ENCODE measurements at places on chromosomes 4 and X.

GRCh38 chr4:116499-116898 lies 7.8 kb upstream of the ZNF718 start:
- no peak for DNase-seq

DNA sequence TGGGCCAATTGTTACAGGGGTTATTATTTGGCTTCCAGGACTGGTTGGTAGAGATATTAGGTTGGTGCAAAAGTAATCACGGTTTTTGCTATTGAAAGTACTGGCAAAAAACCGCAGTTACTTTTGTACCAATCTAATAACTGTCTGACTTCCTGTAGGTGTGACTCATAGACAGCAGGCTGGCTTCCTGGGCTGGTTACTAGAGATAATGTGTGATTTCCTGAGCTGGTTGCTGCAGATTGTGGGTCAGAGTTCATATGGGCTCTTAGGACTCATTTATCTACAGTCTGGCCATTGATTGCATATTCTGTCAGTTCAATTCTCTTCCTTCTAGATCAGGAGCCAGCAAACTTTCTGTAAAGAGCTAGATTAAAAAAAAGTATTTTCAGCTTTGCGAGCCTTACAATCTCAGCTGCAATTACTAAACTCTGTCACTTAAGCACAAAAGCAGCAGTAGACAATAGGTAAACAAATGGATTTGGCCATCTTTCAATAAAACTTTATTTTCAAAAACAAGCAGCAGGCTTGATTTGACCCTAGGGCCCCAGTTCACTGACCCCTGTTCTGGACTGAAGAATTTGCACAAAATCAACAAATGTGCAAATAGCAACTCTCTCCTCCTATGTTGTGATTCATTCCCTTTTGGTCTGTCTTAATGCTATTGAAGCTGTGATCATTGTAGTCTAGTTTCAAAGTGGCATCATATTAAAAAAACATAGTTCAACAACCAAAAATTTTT lies 50.8 kb upstream of the BOD1L1 start:
- no peak for DNase-seq

DNA sequence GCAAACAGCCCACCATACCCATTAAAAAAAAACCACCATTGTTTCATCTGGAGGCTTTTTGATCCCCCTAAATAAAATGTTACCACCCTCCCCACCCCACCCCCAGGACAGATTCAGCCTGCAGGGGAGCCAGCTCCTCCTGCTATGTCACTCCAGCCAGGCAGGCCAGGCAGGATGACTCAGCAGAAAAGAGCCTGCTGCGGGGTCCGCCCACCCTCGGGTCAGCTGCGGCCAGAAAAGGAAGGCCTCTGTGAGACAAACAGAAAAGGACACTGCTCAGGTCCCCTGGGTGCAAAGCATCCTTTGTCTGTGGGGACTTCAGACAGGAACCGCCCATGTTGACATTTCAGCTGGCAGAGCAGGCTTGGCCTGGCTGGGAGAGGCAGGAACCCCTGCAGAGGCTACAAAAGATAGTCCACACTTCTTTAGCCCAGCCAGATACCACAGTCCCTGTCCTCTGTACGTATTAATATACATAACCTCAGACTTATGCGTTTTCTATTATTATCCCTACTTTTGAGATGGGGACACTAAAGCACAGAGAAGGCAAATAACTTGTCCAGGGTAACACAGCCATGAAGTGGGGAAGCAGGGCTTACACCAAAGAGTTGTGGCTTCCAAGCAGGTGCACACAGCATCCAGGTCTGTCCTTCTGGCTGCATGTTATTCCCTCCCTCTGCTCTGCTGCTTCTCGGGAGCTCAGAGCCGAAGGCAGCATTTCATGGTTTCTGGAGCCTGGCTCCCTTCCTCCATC lies 147.7 kb downstream of the CPEB2 start:
- DNase-seq: no peak

DNA sequence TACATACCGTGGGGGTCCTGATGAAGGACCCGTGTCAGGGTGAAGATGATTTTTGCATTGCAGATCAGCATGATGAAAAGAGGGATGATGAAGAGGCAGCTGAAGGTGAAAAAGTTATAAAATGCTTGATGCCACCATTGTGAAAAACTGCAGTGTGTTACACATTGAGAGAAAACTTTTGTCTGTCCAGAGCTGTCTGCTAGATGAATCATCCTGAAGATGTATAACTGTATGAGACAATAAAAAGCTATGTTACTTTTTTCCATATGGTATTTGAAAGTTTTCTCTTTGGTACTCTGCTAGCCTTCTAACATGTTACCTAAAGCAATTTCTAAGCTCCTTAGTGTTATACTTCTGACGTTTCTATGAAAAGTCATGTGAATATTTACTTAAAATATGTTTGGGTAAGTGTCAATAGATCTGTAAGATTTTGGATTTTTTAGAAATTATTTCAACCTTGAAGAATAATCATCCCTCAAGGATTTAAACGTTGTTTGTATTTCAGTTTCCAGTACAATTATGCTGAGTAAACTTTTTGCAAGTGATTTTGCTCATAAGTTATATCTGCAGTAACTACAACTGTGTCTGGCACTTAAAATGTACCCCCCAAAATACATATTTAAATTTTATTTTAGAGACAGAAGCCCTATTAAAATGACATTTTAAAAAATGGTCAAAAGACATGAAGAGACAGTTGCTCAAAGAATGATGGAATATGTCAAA lies 9.5 kb downstream of the GNRHR start:
- no peak for DNase-seq

All from stimulated activated CD4-positive, alpha-beta T cell treated with anti-CD3 and anti-CD28 coated beads, Interleukin-1b, Interleukin-23, amount 100 ng/mL, for 24 hours (primary cell).